ENCODE measurements at places on chromosomes 7 and 10.
A peak's percentile ranks its signal among the peaks of the same experiment; 100 is the strongest.

DNA sequence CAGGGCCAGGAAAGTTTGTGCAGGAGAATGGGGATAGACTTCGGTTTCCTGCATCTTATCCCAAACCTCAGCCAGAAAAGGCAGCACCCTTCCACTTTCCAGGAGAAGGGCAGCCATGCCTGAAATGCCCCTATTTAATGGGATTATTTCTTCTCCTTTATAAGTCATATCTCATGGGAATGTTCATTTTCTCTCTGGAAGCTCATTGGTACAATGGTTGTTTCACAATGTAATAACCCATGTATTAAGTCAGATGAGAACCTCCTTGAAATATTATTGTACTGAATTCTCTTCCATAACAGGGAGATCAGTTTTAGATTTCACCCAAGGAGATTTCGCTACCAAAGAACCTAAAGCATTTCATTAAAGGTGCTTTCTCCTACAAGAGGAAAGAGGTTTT lies 457.5 kb downstream of the KCNMA1 start:
- H3K4me3 ChIP-seq = no peak overlapping the region
- DNase-seq = no peak
- H3K4me1 ChIP-seq = no peaks in the 10 kb centered on the region
- H3K27ac ChIP-seq = no peak overlapping the region

- H3K27ac ChIP-seq = peak overlapping the region; percentile 68
- DNase-seq = peak; percentile 63
- H3K27me3 ChIP-seq = no peaks in the 10 kb centered on the region
- H3K36me3 ChIP-seq = no peaks in the 10 kb centered on the region
- peaks cover 10% of the 10 kb centered on the region for H3K4me1 ChIP-seq
These were observed 25.9 kb downstream of the DGKI start for GRCh38 chr7:137820677-137821420.

DNA sequence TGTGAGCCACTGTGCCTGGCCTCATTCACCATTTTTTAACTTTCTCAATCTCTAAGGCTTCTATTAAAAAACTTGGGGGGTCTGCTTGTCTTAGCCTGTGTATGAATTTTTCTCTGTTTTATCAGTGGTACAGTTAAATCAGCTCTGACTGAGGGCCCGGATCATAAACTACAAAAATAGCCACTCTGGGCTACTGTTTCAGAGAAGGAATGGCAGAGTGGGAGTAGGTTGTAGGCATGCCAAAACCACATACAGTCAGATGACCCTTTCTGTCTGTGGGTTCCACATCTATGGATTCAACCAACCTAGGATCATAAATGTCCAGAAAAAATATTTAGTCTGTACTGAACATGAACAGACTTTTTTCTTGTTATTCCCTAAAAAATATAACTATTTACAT lies 21.3 kb downstream of the TBC1D12 start:
- DNase-seq = no peak
- H3K27ac ChIP-seq = no peak overlapping the region
- H3K4me3 ChIP-seq = no peak overlapping the region
- peaks cover 2% of the 10 kb centered on the region for H3K4me1 ChIP-seq

DNA sequence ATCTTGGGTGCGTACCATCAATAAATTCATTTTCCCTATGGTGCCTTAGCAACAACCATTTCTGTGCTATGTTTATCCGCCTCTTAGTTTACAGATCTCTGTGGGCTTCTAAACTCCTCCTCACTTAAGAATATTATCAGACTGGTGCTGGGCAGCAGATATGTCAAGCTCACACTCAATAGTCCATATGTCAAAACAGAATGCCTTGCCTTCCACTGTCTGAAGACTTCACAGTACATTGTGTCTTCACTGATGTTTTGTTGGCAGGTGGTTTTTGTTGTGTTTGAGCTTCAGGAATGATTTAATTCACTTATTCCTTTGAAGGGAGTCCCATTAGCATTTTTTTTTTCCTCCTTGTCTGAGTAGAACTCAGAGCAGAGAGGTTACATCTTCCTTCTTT lies 419.6 kb downstream of the DNAJB9 start:
- no peaks in the 10 kb centered on the region for H3K36me3 ChIP-seq
- no peaks in the 10 kb centered on the region for H3K27me3 ChIP-seq
- no peak overlapping the region for H3K27ac ChIP-seq
- H3K4me1 ChIP-seq = no peaks in the 10 kb centered on the region
- H3K4me3 ChIP-seq = no peak overlapping the region
- no peak for DNase-seq

DNA sequence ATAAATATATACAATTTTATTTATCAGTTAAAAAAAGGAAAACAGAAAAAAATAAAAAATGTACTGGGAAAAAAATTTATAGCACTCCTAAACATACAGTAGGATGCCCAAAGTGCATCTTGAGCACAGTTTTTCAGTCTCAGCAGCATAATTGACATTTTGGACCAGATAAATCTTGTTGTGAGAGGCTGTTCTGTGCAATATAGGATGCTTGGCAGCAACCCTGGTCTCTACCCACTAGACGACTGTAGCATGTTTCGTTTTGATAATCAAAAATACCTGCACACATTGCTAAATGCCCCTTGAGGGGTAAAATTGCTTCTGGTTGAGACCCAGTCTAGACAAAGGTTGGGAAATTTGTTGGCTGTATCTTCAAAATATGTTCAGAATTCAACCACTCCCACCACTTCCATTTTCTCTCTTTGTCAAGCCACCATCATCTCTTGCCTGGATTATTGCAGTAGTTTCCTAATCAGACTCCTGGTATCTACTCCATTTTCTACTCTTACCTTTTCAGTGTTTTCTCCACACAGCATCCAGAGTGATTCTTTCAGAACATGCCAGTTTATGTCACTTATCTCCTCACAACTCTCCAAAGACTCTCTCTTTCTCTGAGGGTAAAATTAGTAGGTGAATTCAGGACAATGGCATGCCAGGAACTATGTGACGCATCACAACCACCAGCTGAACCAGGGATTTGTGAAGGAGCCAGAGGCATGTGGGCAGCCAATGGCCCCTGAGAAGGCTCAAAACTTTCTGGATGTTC lies 91.4 kb downstream of the GPR85 start:
- no peak for DNase-seq
- no peak overlapping the region for H3K27ac ChIP-seq
- H3K4me3 ChIP-seq = no peak overlapping the region
- H3K36me3 ChIP-seq = no peaks in the 10 kb centered on the region
- H3K4me1 ChIP-seq = no peaks in the 10 kb centered on the region
- no peaks in the 10 kb centered on the region for H3K27me3 ChIP-seq

DNA sequence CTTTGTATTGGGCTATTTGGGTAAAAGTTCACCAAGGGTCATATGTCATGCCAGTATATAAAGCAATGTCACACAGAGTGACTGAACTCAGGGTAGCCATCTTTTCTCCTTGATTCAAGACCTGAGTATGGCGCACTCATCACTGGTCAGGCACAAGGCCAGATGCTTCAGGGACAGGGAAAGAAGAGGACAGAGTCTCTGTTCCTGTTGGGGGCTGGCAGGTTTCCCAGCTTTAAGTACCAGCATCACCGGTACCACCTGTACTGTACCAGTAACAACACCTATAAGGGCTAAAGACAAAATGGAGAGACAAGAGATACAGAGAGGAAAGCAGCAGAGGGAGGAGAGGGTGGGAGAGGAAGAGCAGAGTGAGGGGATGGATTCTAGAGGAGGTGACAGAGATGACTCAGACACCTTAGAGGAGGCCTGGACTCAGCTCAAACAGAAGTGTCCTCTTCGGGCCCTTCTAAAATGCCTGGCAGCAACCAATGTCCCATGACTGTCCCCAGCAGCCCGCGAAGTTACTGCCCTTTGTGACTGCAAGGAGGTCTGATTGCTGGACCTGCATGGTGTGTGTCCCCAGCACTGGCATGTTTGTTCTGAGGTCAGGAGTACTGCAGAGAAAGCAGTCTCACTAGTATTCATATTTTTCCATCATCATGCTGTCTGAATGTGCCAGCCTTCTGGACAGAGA lies 191.3 kb downstream of the MYOF start:
- H3K36me3 ChIP-seq = no peaks in the 10 kb centered on the region
- H3K27me3 ChIP-seq = no peaks in the 10 kb centered on the region
- no peaks in the 10 kb centered on the region for H3K4me1 ChIP-seq
- no peak overlapping the region for H3K4me3 ChIP-seq
- no peak overlapping the region for H3K27ac ChIP-seq
- DNase-seq = no peak

DNA sequence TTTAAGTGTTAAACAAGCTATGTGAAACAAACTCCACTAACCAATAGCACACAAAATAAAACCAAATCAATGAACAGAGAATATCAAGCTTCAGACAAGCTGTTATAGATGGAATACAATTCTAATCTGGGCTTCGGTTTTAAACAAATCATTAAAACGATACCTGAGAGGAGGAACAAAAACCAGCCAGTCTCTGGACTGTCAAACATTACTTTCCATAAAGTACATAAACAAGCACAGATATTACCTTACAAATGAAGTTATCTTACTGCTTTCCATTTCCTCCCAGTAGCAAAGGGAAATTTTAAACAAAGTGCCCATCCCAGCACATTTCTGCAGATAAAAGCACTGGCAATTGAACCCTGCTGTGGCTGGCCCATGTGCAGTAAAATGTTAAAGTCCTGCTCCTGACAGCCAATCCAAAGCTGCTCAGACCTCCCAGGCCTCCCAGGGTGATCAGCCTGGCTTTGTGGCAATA lies 128.0 kb downstream of the NRCAM start:
- no peak for DNase-seq
- peaks cover 9% of the 10 kb centered on the region for H3K4me1 ChIP-seq
- H3K27me3 ChIP-seq = no peaks in the 10 kb centered on the region
- H3K4me3 ChIP-seq = no peak overlapping the region
- no peak overlapping the region for H3K27ac ChIP-seq
- H3K36me3 ChIP-seq = no peaks in the 10 kb centered on the region

GRCh38 chr7:69833964-69834363 lies 235.7 kb downstream of the AUTS2 start:
- peaks cover 3% of the 10 kb centered on the region for H3K4me1 ChIP-seq
- H3K4me3 ChIP-seq = no peak overlapping the region
- no peak overlapping the region for H3K27ac ChIP-seq
- H3K36me3 ChIP-seq = no peaks in the 10 kb centered on the region

DNA sequence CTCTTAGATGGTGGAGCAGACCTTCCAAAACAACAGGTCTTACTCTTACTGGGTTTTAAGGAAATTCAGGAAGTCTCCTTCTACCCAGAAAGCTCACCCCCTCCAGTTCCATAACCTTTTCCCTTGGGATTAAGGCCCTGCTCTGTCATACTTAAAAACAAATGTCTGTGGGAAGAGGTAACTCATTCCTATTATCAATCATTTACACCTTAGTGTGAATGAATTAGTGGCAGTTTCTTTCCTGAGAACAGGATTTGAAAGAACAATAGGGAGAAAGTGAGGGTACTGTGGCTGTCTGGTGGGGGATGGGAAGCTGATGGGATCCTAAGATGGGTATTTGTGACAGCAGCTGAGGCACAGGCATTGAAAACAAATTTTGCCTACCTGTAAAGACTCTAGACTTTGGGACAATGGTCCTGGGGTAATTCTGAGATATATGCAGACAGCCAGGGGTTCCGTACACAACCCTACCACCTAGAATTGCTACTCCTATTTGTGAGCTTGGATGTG lies 22.2 kb upstream of the PDLIM1 start:
- no peaks in the 10 kb centered on the region for H3K4me1 ChIP-seq
- no peaks in the 10 kb centered on the region for H3K27me3 ChIP-seq
- DNase-seq = no peak
- no peak overlapping the region for H3K4me3 ChIP-seq
- peaks cover 12% of the 10 kb centered on the region for H3K36me3 ChIP-seq

DNA sequence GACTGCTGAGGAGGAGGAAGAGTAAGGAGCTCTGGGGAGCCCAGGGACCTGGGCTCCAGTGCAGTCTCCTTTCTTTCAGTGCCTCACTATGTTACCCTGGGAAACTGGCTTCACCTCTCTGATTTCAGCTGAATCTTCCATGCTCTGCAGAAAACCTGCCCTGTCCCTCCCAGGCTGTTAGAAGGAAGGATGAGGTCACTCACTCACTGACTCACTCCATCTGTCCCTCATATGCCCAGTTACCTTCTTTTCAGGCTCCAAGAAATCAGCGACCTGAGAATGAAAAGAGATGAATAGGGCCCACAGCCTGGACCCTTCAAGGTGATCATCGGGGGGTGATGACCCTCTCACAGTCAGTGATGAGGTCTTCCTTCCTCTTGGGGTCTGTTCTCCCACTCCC lies 481 bp downstream of the SFTPA2 start:
- H3K27ac ChIP-seq = no peak overlapping the region
- peaks cover 9% of the 10 kb centered on the region for H3K4me1 ChIP-seq
- no peak for DNase-seq
- H3K27me3 ChIP-seq = no peaks in the 10 kb centered on the region
- no peak overlapping the region for H3K4me3 ChIP-seq

GRCh38 chr10:131430716-131431412 lies 119.3 kb upstream of the TCERG1L start:
- no peak overlapping the region for H3K4me3 ChIP-seq
- peaks cover 18% of the 10 kb centered on the region for H3K27me3 ChIP-seq
- H3K36me3 ChIP-seq = no peaks in the 10 kb centered on the region
- DNase-seq = peak; percentile 90
- no peak overlapping the region for H3K27ac ChIP-seq
- H3K4me1 ChIP-seq = peaks cover 45% of the 10 kb centered on the region

GRCh38 chr7:90752051-90752450 lies 155.9 kb downstream of the CDK14 start:
- DNase-seq = no peak
- no peaks in the 10 kb centered on the region for H3K36me3 ChIP-seq
- no peak overlapping the region for H3K27ac ChIP-seq
- H3K4me1 ChIP-seq = no peaks in the 10 kb centered on the region
- H3K27me3 ChIP-seq = no peaks in the 10 kb centered on the region
- H3K4me3 ChIP-seq = no peak overlapping the region

DNA sequence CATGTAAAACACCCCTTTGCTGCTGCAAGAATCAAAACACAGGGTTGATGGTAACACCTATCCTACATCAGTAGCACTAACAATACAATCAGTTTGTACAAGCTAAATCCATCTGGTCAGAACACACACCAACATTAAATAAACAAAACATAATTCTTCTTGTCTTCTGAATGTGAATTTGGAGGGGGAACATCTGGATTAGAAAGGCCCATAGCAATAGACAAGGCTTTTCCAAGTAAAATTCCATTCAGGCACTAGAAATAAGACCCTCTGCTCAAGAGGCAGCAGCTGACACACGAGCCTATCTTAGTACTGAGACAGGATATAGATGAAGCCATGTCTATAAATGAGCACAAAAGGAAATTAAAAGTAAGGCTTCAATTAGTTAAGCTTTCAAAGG lies 839.9 kb upstream of the LRRTM3 start:
- no peak overlapping the region for H3K4me3 ChIP-seq
- no peak overlapping the region for H3K27ac ChIP-seq
- no peak for DNase-seq
- no peaks in the 10 kb centered on the region for H3K4me1 ChIP-seq

DNA sequence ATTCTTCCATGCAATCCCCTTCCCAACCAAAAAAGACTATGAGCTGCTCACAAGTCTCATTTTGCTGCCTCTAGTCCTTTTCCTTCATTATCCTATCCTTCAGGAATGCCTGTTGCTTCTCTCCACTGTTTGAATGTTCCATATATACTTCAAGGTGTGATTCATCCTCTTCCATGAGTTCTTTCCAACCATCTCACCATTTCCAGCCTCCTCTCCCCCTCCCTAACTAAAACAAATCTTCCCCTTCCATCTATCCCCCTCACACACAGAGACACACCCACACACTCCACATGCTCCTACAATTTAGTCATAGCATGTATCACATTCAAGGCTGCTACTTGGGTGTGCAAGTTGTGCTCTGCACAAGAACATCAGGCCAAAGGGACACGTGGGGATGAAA lies 254.3 kb downstream of the DYNC1I1 start:
- no peaks in the 10 kb centered on the region for H3K4me1 ChIP-seq
- H3K4me3 ChIP-seq = no peak overlapping the region
- no peaks in the 10 kb centered on the region for H3K36me3 ChIP-seq
- no peak overlapping the region for H3K27ac ChIP-seq

Measured in spinal cord (tissue), 10 donors.